ENCODE measurements at places on chromosomes 16 and 17.

GRCh38 chr16:31868691-31869167, 4.9 kb upstream of the ZNF267 start:
- peak; percentile 75 for DNase-seq

GRCh38 chr16:86992587-86992986, 324.6 kb downstream of the C16orf95 start:
- no peak for DNase-seq

GRCh38 chr17:47862621-47863440, 11.9 kb upstream of the SP6 start:
- DNase-seq, result peak; percentile 91

GRCh38 chr16:28085389-28086171, 22.1 kb upstream of the GSG1L start:
- DNase-seq, result no peak

DNA sequence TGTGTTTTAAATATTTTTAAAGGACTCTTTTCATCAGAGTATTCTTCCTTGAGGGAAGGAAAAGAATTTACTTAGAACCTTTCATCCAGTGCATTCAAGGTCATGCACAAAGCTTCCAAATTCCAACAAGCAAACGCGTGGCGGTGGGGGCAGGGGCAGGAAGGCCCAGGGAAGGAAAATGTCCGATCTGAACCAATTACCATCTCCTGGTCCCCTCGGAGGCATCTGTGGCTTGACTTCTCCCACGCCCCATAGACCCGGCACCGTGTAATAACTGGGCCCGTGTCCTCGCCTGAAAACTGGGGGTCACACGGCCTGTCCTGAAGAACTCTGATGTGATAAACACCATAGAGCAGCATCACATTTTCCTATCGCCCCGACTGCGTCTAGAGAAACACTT, 18.3 kb downstream of the MEAK7 start:
- DNase-seq, result no peak

DNA sequence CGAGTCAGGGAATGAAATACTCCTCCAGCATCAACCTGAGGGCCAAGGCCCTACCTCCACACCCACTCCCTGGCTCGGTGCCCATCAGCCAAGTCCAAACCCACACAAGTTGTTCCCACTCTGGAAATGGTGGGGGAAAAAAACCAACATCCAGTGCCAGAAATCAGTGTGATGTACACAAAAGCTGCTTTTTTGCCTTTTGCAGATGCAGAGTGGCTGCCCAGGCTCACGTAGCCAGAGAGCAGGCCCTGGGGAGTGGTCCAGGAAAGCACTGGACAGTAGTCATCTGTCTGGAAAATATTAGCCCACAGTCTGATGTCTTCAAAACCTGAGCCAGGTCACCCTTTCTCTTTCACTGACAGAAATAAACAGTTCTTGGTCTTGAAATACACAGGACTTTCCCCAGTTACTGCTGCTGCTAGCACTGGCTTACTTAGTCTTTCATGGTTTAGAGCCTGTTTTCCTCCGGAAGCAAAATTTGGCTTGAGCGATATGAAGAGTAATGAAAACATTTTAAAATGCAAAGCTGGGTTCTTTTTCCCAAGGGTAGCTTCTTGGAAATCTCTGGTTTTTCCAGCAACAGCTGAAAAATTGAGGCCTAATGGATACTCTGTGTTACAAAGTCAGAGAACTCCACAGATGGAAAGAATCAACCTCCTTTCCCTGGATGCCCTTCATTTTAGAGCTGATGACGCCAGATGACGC, 18.2 kb upstream of the NOS2 start:
- DNase-seq, result no peak

DNA sequence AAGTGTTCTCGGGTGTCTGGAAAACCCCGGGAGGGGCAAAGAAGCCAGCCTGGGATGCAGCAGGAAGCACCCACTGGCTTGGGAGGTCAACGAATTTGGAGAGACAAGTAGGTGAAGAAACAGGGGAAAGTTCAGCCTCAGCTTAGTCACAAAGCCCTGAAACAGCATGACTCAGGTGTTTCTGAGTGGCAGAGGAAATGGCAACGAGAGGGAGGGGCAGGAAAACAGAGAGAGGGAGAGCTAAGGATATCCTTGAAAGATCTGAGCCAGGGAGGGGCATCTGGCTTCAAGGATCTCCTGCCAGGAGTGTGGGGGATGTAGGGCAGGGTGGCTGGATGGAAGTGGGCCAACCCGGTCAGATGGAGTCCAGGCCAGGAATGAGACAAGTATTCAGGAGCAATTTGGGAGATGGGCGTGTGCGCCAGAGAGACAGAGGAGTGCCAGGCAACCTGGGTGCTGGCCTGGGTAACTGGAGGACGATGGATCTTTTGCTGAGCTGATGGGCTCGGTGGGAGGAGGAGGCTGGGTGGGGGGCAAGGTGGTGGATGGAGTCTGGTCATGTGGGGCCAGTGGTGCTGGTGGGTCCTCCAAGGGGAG, 27.2 kb downstream of the ABCC3 start:
- peak; percentile 93 for DNase-seq

- no peak for DNase-seq
These were observed 16.9 kb upstream of the KSR1 start for GRCh38 chr17:27439342-27439741.

GRCh38 chr17:59333836-59334235, 2.4 kb downstream of the YPEL2 start:
- DNase-seq, result no peak

DNA sequence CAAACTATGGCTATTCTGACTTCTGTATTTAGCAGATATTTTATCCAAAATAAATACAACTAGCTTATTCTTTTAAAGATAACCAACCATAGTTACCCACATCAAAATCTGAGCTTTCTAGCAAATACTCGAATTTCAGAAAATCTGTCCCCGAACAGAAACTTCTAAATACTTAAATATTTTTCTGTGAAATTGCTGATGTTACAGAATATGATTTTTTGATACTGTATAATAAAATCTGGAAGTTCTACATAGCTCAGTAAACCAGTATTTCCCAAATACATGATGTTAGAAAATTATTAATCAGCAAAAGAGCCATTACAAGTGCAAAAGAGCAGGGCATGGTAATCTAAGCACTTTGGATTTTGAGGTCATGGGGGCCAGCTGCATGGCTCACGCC, 114.9 kb downstream of the CDH8 start:
- DNase-seq, result no peak

DNA sequence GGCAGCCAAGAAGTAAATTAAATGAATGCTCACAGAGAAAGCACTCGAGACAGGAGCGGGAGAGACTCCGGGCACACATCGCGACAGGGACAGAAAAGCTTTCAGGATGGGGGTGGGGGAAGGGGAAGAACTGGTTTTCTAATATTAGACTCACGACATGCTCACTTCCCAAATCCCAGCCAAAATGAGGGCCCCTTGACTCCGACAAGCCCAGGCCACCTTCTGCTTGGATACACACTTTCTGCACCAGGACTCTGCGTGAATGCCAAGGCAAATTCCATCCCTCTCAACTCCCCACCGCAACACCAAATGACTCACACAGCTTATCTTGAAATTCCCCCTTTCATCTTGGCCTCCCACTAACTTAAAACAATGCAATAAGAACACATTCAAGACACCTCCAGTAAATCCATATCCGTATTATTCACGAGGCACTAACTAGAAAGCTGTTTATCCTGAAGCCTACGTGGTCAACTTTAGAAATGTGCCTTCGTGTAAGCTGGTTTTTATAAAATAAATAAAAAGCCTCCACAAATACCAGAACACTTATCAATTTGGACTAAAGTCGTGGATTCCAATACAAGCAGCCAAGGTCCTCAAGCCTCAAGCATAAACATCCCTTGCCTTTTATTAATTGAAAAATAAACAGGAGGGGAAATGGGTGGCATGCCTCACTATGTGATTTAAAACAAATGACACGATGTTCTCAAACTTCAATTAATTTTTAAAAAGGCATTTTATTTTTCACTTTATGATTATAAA, 46.1 kb downstream of the NXN start:
- DNase-seq, result peak; percentile 96

DNA sequence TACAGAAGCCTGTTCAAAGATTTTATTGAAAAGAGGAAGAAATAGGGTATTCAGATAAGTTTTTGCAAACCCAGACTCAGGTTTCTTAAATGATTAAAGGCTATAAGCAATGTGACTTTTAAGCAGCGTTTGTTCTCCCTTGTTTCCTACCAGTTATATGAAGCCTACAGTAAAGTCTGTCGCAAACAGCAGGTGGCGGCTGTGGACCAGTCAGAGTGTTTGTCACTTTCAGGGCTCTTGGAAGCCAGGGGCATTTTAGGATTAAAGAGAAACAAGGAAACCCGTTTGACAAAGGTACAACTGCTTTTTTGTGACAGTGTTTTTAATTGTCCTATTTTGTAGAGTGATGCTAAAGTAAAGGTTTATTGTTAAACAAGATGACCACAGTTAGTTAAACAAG, 7.7 kb upstream of the RARA start:
- no peak for DNase-seq

DNA sequence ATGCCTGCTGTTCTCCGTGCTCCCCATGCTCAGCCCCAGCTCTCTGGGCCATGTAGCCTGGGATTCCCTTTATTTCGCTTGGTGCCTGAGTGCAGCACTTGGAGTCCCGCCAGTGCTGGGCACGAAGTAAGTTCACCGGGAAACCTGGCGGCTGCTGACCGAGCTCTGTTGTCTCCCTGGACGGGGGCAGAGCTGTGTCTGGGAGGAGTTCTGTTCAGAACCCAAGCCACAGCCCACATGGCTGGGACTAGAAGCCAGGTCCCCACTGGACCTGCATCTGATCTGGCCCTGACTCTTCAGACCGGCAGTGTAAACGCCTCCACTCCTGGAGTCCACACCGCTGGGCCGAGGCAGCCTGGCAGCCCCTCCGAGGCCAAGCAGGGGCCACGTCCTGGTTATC, 37.5 kb upstream of the CIBAR2 start:
- no peak for DNase-seq

DNA sequence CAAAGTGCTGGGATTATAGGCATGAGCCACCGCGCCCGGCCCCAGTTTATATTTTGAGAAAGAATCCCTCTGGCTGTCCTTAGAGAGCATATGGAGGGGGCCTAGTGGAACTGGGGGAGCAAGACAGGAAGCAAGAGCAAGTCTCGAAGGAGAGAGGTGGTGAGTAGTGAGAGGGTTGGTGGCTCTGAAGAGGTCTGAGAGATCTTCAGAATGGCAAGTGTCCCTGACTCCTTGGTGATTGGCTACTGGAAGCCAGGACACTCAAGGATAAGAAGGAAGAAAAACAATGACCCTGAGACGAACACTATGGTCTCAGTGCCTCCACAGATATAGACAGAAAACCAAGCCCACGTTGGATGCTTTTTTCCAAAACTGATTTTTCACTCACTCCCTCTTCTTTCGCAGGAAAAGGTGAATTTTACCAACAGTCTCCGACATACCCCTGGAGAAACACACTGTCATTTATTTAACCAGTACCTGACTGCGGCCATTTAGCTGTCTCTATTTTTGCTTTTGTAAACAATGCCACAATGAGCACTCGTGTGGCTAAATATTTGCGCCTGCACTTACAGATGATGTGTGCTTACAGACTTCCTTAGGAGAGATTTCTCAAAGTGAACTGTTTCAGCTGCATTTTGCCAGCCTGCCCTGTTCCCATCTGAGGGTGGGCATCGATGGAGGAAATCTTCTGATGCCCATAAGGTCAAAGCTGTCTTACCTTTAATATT, 15.9 kb upstream of the DOK4 start:
- DNase-seq, result no peak

DNA sequence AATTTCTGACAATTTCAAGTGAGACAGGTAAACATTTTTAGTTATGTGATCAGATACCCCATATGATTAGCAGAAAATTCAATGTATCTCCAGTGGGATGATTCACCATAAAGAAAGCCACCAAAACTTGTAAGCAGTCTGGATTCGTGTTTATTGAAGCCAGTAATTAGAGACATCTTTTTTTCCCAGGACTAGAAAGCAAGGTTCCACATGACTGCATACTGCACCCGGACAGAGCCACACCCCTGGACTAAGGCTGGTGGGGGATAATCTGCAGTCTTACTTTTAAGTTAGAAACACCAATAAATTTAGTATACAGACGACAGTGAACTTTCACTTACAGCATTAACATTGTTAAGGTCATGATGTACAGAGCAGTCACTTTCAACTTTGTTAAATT, 24.2 kb upstream of the CMTM4 start:
- DNase-seq, result peak; percentile 72

- DNase-seq, result no peak
These were observed 9.0 kb downstream of the KATNB1 start for GRCh38 chr16:57744642-57744903.

DNA sequence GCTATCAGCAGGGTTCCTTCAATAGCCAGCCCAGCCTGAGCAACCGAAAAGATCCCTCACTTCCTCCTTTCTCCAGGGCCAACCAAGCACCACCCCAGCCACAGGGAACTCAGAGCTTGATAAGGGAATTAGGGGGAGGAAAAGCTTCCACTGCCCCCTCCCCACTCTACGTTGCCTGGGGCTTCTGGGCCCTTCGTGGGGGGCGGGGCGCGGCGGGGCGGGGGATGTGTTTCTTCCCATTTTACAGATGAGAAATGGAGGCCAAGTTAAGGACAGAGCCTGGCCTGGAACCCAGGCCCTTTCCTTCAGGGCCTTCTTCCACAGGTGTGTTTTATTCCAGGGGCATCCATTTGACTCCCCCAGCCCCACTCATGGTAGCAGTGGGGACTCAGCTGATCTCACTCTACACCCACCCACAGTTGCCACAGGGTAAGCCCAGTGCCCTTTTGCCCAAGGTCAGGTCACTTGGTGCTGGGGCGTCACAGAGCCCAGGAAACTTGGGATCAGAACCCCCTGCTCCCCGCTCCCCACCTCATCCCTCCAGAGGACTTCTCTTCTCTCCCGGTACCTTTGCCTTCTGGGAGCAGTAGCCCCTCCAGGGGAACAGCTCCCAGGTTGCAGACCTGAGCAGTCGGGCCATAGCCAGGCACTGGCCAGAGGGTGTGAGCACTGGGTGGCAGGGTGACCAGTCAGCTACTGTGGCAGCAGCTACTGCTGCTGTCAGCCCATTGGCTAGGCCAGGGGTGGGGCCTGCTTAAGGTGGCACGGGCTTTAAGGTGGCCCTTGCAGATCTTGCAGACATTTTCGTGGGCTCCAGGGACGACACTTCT, at the start of gene LDHD:
LDHD (minus strand) TSS at position 700 of the 830 bp plus-strand sequence; CDS start at position 640, 60 bp downstream.
- DNase-seq, result peak; percentile 75

- no peak for DNase-seq
These were observed 53.7 kb downstream of the RPH3AL start for GRCh38 chr17:298791-299450.

- DNase-seq, result peak; percentile 30
These were observed 2.4 kb downstream of the AOC2 start for GRCh38 chr17:42846594-42847280.

- DNase-seq, result peak; percentile 6
These were observed 88.4 kb downstream of the CHD9NB start for GRCh38 chr16:52964290-52964689.

DNA sequence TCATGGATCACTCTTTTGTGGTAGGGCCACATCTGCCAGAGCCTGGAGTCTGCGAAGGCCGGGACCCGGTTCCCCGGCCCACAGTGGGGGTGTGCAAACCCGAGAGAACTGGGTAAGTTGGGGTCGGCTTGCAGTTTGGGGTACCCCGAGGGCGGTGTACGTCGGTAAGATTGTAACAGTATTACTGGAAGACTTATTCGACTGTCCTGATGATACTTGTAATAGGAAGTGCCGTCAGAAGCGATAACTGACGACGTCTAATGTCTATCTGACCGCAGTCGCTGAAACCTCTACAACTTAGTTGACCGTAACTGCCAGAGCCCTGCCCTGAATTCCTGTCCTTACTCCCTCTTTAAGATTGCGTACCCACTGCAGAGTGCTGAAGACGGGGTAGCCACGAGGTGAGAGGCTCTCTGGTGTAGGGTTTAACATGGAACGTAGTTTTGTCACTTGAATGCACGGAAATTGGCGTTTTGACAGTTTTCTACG, 24.0 kb downstream of the TRPV2 start:
- peak; percentile 45 for DNase-seq

GRCh38 chr16:22206842-22207714, 1.0 kb downstream of the EEF2K start:
- DNase-seq, result peak; percentile 67
